Gastrocnemius medialis (tissue), 4 donors: ENCODE measurements at places on chromosomes 1 and 21. TPM values are rescaled to one million over a fixed set of nuclear protein-coding genes. Genes with fewer than 3 reads are reported as not detected.
A peak's percentile ranks its signal among the peaks of the same experiment; 100 is the strongest.

- no peak for DNase-seq
Observed at GRCh38 chr1:233114159-233114558, 163.7 kb downstream of the NTPCR start.

DNA sequence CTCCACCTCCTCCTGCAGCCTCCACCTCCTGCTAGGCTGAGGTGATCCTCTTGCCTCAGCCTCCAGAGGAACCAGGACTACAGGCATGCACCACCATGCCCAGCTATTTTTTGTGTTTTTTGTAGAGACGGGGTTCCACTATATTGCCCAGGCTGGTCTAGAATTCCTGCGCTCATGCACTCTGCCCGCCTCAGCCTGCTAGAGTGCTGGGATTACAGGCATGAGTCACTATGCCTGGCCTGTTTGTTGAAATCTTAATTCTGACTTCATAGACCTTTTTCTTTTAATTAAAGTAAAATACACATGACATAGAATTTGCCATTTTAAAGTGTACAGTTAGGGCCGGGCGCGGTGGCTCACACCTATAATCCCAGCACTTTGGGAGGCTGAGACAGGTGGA lies 42.7 kb downstream of the FAAP20 start:
- DNase-seq: no peak

The EFNA3 gene
- 0.55 TPM for total RNA-seq

The LHX8 gene
- not detected for total RNA-seq

The LCE1F gene
- total RNA-seq: not detected

- DNase-seq: no peak
Observed at GRCh38 chr1:88888750-88889149, 2.6 kb downstream of the GTF2B start.

The OPRD1 gene
- total RNA-seq: not detected

DNA sequence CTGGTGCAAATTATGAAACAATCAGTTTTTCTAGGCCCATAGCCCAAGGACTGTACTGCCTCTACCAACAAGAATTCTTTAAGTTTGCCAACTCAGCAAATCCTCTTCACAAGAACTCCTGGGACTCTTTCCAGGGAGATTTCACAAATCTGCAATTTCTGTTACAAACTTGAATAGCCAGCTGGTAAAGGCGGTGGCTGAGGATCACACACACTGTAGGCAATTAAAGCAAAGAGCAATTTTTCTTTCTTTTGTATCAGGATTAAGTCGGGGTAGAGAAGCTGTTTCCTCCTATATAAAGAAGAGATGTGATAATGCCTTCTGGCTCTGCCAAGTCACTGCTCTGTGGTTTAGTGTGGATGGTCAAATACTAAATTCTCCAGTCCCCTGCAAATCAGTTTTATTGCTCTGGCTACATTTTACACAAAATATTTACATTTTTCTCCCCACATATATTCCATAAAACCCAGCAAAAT lies 1.7 kb downstream of the ALDH9A1 start:
- DNase-seq: peak; percentile 24
